ENCODE measurements at places on chromosomes 6 and 20.

DNA sequence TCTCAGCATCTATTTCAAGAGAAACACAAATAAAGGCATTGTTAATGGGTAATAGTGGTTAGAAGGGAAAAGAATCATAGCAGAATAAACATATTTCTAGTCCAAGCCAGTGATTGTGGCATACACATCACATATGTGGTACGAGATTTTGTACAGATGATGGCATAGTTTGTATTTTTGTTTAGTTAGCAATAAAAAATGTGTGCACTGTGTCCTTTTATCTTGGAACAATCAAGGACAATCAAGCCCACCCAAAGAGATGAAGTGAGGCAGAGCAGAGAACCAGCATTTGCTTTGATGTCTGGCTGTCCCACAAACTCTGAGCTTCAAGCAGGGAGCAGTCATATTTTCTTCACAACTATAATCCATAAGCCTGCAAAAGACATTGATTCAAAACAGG is 256.5 kb upstream of the CHD6 start:
- no peak for DNase-seq

- no peak for DNase-seq
Observed at GRCh38 chr20:59747671-59748515, 143.6 kb downstream of the PHACTR3 start.

DNA sequence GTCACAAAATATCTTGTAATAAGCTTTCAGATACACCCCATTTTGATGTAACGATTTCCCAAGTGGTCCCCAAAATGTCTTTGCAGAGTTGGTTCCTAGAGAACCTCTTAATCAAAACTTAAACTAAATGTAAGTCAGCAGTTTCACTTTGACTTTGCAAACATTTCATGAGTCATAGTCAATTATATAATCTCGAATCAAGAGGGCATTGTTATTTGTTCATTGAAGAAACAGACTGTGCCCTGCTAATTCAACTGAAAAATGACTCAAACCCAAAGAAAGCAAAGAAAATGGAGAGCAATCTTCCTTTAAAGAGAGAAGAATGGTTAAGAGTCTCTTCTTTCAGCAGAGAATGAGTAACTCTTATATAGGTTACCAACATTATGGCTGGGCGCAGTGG is 58.3 kb downstream of the IPCEF1 start:
- DNase-seq: no peak

- no peak for DNase-seq
Observed at GRCh38 chr6:122790423-122791309, 1.6 kb downstream of the SMPDL3A start.

DNA sequence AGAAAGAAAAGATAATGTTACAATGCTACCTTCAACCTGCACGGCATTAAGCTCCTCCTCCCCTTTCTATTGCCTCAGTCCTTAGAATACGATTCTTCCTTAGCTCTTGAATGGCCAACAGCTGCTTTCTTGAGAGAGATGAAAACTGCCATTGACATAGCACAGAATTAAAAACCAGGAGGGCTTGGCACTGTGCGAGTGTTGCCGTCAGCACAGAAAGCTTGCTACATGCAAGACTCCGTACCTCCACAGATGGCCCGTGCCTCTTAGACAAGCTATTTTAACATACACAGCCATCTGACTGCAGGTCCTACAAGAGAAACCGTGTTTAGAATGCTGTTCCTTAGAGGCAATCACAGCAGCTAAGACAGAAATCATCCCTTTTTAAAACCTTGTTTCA is 51.7 kb downstream of the ALDH5A1 start:
- DNase-seq: no peak

DNA sequence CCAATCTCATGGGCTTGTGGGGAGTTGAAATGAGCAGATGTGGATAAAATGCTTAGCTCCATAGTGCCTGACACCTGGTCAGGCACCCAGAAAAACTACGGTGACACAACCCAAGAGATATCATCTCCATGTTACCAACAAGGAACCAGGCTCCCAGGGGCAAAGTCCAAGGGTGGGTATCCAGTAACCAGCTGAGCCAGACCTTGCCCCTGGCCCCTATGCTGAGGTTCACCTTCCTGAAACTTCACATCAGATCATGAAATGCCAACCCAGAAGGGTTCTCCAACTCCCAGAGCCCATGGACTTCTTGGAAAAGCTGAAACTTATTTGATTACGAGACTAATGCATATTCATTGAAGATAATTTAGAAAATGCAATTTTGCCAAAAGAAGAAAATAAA is 141.8 kb upstream of the KCNG1 start:
- DNase-seq: no peak

- no peak for DNase-seq
Observed at GRCh38 chr6:9062596-9062995, 627.3 kb upstream of the SLC35B3 start.

DNA sequence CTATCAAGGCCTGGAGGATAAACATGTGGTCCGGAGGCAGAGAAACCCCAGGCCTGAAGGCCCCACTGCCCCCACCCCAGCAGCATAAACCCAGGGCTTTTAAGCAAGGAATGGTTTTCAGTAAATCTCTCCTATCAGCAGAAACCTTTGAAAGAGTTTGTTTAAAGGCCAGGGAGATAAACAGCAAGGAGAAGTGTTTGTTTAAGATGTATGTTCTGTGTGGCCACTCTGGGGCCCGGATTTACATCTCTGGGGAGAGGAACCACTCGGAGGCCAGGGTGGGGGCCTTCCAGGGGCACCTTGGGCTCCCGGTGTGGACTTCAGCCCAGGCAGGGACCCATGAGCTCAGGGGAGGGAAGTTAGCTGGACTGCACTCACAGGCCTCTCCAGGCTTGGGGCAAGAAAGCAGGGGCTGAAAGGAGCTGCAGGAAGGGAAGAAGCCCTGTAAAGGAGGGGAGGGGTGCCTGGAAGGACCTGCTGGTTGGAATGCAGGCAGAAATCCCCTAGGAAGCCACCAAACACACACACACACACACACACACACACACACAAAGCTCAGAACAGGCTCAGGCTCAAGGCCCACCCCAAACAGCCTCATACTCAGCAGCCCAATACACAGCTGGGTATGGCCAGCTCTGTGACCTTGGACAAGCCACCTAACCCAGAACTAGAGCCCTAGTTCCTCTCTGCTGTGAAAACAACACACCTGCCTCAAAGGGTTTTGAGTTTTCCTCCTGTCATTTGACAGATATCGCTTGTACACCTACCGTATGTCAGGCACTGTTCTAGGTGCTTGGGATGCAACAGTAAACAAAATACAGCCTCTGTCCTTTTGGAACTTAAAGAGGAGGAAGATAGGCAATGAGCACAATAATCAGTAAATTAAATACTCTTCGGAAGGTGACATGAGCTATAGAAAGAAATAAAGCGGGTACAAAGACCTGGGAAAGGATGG is 26.2 kb upstream of the FOXP4 start:
- no peak for DNase-seq

All from right renal cortex interstitium (tissue), 3 donors.